ENCODE measurements at places on chromosomes 3 and 15. TPM values are rescaled to one million over a fixed set of nuclear protein-coding genes. Genes with fewer than 3 reads are reported as not detected.
A peak's percentile ranks its signal among the peaks of the same experiment; 100 is the strongest.

Gene GMPS
- total RNA-seq: 71.7 TPM

Gene SPINK8
- not detected for total RNA-seq

DNA sequence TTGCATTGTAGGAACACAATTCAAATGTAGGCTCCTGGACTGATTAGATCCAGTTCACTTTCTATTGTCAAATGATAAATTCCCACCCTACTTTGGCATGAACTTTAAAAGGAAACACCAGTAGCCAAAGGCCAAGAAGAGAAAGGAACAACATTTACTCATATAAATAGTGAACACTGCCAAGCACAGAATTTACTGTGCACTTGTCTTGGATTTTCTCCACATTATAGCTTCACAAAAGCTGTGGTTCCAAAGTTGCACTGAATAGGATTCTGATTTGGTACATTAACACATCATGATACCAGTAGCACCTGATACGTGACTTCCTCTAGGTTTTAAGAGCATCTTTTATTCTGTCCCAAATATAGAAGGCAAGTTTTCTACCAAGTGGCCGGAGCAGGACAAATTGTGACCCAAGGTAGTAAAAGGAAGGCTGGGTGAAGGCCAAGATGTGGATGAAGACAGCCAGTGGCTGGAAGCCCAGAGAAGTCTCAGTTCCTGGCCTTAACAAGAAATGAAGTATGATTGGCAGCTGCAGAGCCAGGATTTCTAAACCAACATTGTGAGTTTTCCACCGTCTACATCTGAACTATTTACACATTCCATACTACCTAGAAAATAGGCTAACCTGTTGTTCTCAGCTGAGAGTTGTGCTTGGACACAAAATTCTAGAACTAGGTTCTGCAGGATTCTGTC lies 206.7 kb downstream of the THRB start:
- H3K27me3 ChIP-seq: no peaks in the 10 kb centered on the region
- DNase-seq: no peak
- no peaks in the 10 kb centered on the region for H3K36me3 ChIP-seq
- no peak overlapping the region for H3K27ac ChIP-seq
- no peak overlapping the region for H3K4me3 ChIP-seq

- peak; percentile 97 for DNase-seq
- H3K27ac ChIP-seq: peak overlapping the region; percentile 84
- 0 out of 2 replicates have a peak overlapping the region, but pooled peaks have one; percentile 17 for H3K4me3 ChIP-seq
- H3K4me1 ChIP-seq: peaks cover 50% of the 10 kb centered on the region
- 0 out of 2 replicates have a peak, but pooled peaks cover 2% of the 10 kb centered on the region for H3K36me3 ChIP-seq
- no peaks in the 10 kb centered on the region for H3K27me3 ChIP-seq
Observed at GRCh38 chr15:74406992-74407705, 26.6 kb downstream of the SEMA7A start.

DNA sequence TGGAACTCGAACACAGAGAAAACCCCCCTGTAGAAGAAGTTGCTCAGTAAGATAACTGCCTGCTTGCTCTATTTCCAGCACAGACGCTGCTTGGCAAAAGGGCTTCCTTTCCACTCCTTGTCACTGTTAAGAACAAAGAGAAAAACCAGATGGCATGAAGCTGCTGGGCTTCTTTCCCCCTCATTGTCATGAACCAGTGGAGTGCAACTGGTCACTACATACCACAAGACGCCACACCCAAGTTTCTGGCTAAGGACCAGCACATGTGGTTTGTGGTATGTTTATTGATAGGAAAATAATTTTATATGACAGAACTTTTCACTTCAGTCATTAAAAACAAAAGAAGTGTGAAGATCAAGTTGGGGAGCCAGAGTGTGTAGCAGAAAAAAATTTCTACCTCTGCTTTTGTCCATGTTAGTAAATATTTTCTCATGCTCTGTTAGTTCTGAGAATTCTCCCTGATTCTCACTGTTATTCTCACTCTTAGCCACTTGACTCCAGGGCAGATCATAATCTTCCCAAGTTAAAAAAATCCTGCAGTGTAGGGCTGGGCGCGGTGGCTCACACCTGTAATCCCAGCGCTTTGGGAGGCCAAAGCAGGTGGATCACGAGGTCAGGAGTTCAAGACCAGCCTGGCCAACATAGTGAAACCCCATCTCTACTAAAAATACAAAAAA lies 37.9 kb downstream of the CLK3 start:
- DNase-seq: peak; percentile 79
- H3K4me1 ChIP-seq: peaks cover 29% of the 10 kb centered on the region
- H3K27me3 ChIP-seq: no peaks in the 10 kb centered on the region
- peak overlapping the region; percentile 54 for H3K27ac ChIP-seq
- H3K4me3 ChIP-seq: no peak overlapping the region

DNA sequence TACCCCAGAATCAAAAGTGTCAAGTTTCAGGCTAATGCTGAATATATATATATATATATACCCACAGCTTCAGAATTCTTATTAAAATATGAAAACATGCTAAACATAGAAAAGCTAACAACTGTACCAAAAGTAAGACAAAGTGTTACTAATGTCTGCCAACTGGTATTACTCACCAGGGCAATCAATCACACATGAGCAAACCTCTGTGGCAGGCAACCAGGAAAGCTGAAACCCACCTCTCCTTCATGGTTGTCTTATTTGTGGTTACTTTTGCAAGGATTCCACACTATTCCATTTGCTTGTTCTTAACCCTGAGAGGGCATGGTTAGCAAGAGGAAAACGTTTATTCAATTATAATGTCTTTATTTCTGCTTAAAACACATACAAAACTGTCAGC lies 512.3 kb upstream of the MDFIC2 start:
- H3K36me3 ChIP-seq: no peaks in the 10 kb centered on the region
- no peaks in the 10 kb centered on the region for H3K27me3 ChIP-seq
- peak; percentile 58 for DNase-seq

DNA sequence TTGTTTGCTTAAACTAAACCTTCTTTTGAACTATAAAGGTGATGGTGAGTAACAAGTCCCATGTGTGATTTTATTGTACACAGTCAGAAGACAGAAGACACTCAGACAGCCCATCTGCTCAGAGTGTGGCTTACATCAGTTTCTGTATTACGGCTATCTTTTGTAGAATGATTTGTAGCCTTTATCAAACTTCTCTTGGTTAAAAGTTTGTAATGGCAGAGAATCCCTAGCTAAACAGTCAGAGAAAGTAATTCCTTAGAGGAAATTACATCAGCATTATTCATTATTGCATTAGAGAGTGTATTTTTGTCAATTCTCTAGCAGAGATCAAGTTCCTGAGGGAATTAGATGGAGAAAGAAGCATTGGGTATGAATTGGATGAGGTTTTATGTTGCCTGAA lies 500.8 kb downstream of the CNTN4 start:
- H3K36me3 ChIP-seq: no peaks in the 10 kb centered on the region
- no peak overlapping the region for H3K27ac ChIP-seq
- no peak overlapping the region for H3K4me3 ChIP-seq
- no peaks in the 10 kb centered on the region for H3K27me3 ChIP-seq
- H3K4me1 ChIP-seq: no peaks in the 10 kb centered on the region
- DNase-seq: no peak

DNA sequence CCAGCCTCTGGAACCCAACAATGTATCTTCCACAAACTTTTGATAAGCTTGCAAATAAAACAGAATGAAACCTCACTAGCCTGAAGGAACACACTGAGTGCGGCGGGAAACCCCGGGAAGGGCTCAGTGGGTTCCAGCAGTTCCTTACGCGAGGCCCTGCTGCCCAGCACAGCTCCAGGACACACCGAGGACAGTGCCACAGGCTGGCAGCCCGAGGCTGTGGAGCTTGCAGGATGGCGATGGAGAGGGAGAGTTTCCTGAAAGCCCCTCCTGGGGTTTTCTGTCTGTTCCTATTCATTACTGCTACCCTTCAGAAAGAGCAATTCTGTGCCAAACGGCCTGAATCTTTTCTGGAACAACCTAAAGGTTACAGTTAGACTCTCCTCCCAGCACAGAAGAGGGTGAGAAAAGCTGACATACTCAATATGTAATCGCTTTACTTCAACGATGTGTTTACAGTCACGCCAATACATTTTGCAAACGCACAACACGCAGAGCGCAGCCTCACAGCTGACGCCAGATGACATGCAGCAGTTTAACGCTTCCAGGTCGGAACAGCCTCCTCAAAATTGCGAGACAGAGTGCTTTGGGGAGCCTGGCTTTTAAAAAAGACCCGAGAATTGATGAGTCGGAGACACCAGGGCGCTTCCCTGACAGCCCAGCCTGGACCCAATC lies 57.1 kb upstream of the RPL32 start:
- no peak overlapping the region for H3K27ac ChIP-seq
- H3K36me3 ChIP-seq: no peaks in the 10 kb centered on the region
- DNase-seq: no peak
- H3K4me3 ChIP-seq: no peak overlapping the region
- H3K4me1 ChIP-seq: no peaks in the 10 kb centered on the region
- H3K27me3 ChIP-seq: no peaks in the 10 kb centered on the region

GRCh38 chr3:154971771-154972326 lies 108.3 kb upstream of the MME start:
- H3K27me3 ChIP-seq: no peaks in the 10 kb centered on the region
- peaks cover 67% of the 10 kb centered on the region for H3K4me1 ChIP-seq
- no peaks in the 10 kb centered on the region for H3K36me3 ChIP-seq
- H3K4me3 ChIP-seq: peak overlapping the region; percentile 47
- peak; percentile 79 for DNase-seq

DNA sequence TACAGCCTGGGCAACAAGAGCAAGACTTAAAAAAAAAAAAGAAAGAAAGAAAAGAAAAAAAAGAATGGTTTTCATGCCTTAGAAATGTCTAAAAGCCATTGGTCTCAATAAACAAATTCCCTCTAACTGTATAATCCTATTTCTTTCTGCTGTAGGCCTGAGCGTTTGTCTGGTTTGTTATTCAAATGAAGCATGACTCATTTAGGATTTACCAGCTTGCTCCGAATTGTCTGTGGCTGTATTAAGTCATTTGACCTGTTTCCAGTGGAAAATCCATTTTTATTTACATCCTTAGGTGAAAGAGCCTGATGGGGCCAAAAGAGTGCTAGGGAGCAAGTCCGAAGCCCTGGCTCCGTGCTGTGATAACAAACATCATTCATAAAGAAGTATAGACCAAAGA lies 73.8 kb downstream of the BDH1 start:
- no peaks in the 10 kb centered on the region for H3K36me3 ChIP-seq
- DNase-seq: peak; percentile 64
- no peak overlapping the region for H3K4me3 ChIP-seq
- peaks cover 12% of the 10 kb centered on the region for H3K4me1 ChIP-seq

- no peaks in the 10 kb centered on the region for H3K27me3 ChIP-seq
- no peak overlapping the region for H3K27ac ChIP-seq
- H3K4me3 ChIP-seq: no peak overlapping the region
- H3K4me1 ChIP-seq: no peaks in the 10 kb centered on the region
- no peaks in the 10 kb centered on the region for H3K36me3 ChIP-seq
Observed at GRCh38 chr3:185342459-185343174, 20.3 kb upstream of the MAP3K13 start.

GRCh38 chr3:120450600-120451271 lies at the start of gene FSTL1:
FSTL1 (minus strand) TSS chr3:120450992; CDS start chr3:120450746, 246 bp downstream.
- DNase-seq: peak; percentile 69
- H3K4me3 ChIP-seq: peak within 1 kb of the TSS; percentile 81
- peak within 1 kb of the TSS; percentile 84 for H3K27ac ChIP-seq
- peaks cover 23% of the 10 kb centered on the region for H3K36me3 ChIP-seq
- H3K27me3 ChIP-seq: no peaks in the 10 kb centered on the region

DNA sequence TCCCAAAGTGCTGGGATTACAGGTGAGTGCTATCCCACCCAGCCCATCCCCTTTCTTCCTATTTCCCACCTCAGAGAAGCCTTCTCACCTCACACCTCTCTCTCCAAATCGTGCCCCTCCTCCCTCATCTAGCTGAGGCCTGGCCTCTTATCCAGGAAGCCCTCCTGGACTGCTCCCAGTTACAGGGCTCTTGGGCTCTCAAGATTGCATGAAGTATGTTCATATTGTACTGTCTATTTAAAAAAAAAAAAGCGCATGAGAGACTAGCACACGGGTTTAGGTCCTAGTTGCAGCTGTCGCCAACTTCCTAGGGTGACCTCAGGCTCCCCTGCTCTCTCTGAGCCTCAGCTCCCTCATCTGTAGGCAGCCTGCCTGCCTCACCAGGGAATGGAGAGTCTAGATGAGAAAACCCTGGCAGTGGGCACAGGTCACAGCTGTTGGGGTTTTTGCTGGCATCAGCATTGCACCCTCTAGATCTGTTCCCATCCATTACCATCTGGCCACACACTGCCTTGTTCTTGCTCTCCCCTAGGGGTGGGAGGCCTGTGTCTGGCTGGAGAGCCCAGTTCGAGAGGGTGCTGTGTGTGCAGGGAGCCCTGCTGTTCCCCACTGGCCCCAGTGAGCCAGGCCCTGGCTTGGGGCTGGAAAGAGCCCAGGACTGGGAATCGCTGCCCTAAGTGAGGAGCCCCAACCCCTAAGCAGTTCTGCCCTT lies 24.2 kb upstream of the C15orf39 start:
- H3K4me3 ChIP-seq: no peak overlapping the region
- H3K27ac ChIP-seq: no peak overlapping the region
- DNase-seq: peak; percentile 18
- H3K36me3 ChIP-seq: no peaks in the 10 kb centered on the region

DNA sequence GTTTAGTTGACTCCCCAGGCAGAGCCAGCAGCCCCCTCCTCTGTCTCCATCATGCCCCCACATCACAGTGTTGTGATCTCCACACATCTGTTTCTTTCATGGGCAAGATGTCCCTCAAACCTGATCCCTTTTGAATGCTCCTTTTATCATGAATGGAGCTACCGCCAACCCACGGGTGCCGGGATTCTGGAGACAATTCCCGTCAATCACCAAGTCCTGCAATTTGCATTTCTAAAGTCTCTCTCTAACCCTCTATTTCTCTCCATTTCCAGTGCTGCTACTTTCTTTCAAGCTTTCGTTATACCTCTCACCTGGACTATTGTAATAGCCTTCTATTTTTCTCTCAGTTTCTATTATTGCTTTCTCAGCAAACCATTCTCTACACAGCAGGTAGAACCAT lies 89.7 kb upstream of the CCNL1 start:
- DNase-seq: no peak
- H3K27ac ChIP-seq: no peak overlapping the region
- H3K4me1 ChIP-seq: peaks cover 21% of the 10 kb centered on the region
- no peaks in the 10 kb centered on the region for H3K36me3 ChIP-seq
- no peaks in the 10 kb centered on the region for H3K27me3 ChIP-seq

DNA sequence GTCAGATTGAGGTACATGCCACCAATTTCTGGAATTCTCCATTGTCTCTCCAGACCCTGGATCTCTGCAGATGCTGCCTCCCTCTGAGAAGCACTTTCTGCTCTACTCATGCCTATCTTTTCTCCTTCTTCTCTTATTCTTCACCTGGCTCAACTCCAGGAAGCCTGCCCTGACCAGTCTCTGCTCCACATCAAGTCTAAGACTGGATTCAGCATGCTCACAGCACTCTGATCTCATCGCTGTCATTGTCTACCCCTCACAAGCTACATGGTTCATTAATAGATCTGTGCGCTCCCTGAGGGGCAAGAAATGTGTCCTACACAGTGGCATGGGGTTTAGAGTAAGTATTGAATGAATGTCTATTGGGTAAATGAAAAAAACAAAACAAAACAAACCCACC lies 38.7 kb downstream of the CCR4 start:
- H3K27me3 ChIP-seq: no peaks in the 10 kb centered on the region
- DNase-seq: no peak
- no peak overlapping the region for H3K4me3 ChIP-seq
- no peaks in the 10 kb centered on the region for H3K36me3 ChIP-seq
- H3K4me1 ChIP-seq: no peaks in the 10 kb centered on the region

- no peak overlapping the region for H3K27ac ChIP-seq
- no peak overlapping the region for H3K4me3 ChIP-seq
- no peaks in the 10 kb centered on the region for H3K36me3 ChIP-seq
- DNase-seq: no peak
Observed at GRCh38 chr3:66367979-66368378, 132.8 kb downstream of the LRIG1 start.

GRCh38 chr3:51355891-51356578 lies 29.1 kb upstream of the MANF start:
- no peaks in the 10 kb centered on the region for H3K36me3 ChIP-seq
- no peaks in the 10 kb centered on the region for H3K4me1 ChIP-seq
- H3K27ac ChIP-seq: no peak overlapping the region
- no peak for DNase-seq

All from GM23248 (cell line).